ENCODE measurements at places on chromosomes 7 and 10.

- DNase-seq = no peak
Observed at GRCh38 chr7:45890902-45891461, 2.7 kb downstream of the IGFBP1 start.

DNA sequence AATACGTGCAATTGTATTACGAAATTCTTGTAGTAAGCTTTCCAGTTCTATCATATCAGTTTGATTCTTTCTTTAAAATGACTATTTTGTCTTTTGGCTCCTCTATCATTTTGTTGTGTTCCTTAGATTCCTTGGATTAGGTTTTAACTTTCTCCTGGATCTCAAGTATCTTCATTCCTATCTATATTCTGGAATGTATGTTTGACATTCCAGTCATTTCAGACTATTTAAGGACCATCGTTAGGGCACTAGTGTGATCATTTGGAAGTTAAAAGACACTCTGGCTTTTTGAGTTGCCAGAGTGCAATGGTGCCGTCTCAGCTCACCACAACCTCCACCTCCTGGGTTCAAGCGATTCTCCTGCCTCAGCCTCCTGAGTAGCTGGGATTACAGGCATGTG is 45.7 kb upstream of the SFTPD start:
- DNase-seq = no peak

DNA sequence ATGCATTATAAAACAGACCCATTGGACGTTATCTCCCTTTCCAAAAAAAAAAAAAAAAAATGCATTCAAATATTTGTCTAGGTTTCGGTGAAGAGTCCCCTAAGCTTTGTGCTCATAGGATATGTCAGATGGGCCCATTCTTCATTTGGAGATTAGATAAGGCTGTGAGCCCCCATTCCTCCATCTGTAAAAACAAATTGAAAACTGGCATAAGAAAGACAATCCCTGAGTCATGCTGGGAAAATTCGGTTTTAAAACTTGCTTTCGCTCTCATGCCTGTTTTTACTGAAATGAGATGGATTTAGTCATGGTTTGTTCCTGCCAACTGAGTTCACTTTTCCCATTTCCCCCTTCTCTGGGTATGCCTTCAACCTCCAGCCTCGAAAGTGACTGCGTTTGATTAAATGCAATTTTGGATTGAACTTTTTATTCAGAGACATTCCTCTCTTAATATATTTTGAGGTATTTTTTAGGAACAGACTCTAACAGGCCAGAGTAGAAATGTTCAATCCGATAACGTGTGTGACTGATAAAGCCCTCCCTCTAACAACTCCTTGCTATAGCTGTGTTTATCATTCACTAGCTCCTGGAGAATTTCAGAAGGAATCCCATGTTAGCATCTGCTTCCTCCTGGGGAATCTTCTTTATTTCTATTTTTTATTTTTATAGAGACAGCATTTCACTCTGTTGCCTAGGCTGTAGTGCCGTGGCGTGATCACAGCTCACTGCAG is 190.9 kb upstream of the LYZL2 start:
- no peak for DNase-seq

- DNase-seq = no peak
Observed at GRCh38 chr10:119526621-119527592, 15.6 kb downstream of the RGS10 start.

- no peak for DNase-seq
Observed at GRCh38 chr7:4205828-4206227, 476.3 kb upstream of the FOXK1 start.

- no peak for DNase-seq
Observed at GRCh38 chr10:23316406-23316805, 28.2 kb downstream of the C10orf67 start.

DNA sequence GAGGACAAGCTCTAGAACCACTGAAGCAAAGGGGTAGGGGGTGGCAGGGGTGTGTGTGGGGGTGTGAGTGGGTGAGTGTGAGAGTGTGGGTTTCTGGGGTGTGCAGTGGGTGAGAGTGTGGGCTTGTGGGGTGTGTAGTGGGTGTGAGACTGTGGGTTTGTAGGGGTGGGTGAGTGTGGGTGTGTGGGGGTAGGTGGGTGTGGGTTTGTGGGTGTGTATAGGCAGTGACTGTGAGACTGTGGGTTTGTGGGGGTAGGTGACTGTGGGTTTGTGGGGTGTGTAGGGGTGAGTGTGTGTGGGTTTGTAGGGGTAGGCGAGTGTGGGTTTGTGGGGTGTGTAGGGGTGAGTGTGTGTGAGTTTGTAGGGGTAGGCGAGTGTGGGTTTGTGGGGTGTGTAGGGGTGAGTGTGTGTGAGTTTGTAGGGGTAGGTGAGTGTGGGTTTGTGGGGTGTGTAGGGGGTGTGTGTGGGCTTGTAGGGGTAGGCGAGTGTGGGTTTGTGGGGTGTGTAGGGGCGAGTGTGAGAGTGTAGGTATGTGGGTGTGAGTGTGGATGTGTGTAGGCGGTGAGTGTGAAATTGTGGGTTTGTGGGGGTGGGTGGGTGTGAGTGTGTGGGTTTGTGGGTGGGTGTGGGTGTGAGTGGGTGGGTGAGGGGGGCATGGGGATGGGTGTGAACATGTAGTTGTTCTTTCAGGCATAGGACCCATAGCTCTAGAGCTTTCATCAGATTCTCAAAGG is 8.8 kb downstream of the NOS3 start:
- no peak for DNase-seq

DNA sequence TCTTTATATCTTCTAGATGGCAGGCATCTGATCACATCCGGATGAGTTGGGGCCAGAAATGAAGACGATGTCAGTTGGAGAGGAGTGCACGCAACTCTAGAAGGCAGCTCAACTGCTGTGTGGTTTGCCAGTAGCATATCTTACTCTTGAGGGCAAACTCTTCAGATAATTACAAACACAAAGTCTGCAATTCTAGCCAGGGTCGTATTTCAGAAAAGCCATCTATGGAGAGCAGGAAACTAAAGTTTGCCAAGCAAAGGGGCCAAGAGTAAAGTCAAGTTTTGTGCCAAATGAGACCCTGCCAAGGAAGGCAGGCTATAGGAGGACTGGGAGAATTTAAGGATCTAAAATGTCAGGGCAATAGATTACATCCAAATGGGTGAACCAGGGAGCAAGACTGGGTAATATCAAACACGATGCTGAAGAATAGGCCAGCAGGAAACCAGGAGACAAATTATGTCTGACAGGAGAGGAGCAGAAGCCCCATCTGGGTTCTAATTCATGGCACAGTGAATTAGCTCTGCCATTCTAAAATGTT is 312.5 kb upstream of the SEMA3C start:
- no peak for DNase-seq

DNA sequence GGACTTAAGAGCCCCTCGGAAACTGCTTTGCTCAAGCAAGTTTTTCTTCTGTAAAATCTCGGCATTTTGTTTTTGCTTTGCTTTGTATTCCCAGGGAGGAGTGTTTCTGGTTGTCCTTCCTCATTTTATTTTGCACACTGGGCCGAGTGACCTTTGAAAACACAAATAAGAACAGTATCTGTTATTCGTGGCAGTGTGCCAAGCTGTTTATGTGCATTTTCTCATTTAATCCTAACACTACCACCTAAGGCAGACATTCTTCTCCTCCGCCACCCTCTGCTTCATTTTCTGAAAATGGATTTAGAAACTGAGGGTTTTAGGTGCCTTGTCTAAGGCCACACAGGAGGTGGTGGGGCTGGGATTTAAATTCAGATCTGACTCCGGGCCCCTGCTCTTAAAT is 218.5 kb downstream of the TCF7L2 start:
- DNase-seq = no peak

GRCh38 chr10:93726024-93726423 is 23.6 kb upstream of the FRA10AC1 start:
- DNase-seq = no peak

DNA sequence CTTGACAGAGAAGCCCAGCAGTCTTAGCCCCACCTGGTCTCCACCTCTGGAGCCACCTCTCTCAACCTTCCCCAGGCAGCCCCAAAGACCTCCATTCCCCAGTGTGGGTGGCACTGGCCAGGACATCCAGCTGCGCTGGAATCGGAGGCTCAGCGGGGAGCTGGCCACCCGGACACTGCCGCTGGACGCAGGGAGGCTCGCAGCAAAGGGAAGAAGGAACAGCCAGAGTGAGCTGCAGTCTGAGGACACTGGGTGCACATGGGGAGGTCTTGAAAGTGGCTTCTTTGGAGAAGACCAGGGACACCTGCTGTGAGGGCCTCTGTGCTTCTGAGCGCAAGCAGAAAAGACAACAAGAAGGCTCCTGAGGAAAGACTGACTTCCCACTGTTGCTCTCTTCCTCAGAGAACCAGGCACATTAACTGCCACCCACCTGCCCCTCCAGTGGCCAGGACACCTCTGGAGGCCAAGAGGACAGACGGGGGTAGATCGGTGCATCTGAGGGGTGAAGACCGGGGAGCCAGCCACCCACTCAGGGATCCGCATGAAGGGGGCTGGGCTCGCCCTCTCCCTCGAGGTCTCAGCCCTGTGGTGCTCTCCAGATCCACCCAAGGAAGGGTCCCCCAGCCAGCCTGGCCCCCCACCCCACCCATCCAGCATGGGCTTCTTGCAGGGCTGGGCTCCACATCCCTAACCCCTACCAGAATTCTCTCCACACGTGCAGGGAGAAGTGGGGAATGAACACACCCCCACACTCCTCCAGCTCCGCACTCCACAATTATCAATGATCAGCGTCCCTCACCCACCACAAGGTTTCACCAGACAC is 1.8 kb downstream of the CAMK2B start:
- DNase-seq = no peak

GRCh38 chr10:93462881-93463280 is 19.3 kb downstream of the MYOF start:
- no peak for DNase-seq

- DNase-seq = no peak
Observed at GRCh38 chr10:93475227-93475626, 6.9 kb downstream of the MYOF start.

GRCh38 chr7:94008537-94008936 is 4.4 kb upstream of the BET1 start:
- DNase-seq = no peak

DNA sequence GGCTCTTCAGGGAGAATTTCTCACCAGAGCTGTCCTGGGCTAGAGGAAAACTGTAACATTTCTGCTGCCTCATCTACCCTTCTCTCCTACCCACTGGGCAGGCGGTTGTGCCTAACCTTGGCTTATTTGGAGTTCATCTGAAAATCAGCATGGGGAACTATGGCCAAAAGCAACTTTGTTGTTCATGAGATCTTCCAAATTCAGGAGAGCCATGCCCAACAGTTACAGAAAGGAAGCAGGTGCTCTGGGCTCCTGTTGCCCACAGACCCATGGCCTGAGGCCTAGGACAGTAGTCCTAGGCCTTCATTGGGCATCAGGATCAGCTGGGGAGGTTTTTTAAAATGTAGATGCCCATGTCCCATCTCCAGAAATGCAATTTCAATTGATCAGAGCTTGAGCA is 85.2 kb downstream of the GRID1 start:
- peak; percentile 4 for DNase-seq

GRCh38 chr10:72729528-72729927 is 37.6 kb downstream of the MCU start:
- DNase-seq = no peak

GRCh38 chr10:44956717-44957706 is 2.6 kb upstream of the RASSF4 start:
- no peak for DNase-seq

DNA sequence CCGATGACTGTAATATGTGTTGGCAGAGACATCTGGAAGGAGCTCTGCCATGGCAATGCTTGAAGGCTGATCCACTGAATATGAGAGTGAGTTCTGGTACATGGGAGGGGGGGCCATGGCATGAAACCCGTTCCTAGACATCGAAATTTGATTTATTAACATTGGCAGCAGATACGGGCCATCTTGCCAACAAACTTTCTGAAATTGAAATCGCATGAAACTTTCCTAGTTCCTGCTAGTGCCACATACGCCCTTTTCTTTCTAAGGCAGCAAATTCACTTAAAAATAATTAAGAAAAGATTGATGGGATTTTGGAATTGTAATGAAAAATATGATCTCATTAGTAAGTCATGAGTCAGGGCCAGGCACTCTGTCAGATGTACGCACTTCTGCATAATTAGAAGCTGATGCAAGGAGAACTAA is 91.8 kb upstream of the KMT2C start:
- no peak for DNase-seq

- DNase-seq = peak; percentile 60
Observed at GRCh38 chr10:132509506-132510173, 27.9 kb upstream of the INPP5A start.

DNA sequence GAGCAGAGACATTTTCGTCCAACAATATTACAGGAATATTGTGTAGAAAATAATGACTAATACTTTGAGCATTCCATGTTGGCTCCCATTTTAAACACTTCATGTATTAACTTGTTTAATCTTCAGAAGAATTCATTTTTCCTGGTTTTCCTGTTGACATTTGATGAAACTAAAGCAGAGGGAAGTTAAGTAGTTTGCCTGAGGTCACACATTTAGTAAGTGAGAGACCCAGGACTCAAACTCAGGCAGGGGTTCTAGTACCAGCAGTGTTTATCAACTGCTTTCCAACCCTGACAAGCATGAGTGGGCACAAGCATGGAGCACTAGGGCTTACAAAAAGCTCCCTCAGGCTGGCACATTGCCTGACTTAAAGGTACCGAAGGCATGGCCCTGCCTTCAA is 719.1 kb downstream of the AUTS2 start:
- DNase-seq = no peak

DNA sequence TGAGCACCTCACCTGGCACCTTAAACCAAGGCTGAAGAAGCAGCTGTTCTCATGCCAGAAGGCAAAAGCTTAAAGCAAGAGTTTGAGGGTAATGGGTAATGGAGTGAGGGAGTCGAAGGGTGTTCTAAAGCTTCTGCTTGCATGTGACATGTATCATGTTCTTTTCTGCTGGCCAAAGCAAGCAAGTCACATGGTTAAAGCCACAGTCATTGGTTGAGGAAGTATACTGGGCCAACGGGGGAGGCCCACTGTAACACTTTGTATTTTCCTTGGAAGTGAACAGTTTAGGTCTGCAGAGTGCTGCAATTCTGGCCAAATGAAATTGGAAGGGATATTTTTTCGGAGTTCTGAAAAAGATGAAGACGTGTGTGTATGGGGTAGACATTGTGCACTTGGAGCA is 75.7 kb downstream of the REEP3 start:
- DNase-seq = no peak

DNA sequence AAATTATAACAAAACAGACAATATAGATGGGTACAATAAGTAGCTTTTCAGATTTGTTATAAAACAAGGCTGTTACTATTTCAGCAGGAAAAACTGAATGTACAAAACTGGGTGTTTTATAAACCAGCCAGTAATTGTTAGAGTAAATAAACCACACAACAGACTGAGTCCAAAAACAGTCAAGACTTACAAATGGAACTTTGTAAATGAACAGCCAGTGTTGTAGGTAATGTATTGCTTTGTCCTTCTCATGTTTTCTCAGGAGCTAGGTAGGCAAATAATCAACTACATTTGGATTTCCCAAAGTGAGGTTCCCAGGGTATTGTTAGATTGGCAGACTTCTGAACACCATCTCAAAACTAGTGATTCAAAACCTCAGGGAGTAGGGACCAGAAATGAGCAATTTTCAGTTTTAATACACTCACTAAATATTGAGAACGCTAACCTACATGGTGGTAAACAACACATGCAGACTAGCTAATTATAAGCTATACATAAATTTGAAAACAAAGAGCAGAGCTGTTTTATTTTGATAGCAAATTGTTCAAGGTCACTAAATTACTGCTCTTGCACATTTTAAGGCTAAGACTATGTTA is 36.2 kb downstream of the HERPUD2 start:
- DNase-seq = no peak

GRCh38 chr7:40546616-40547501 is 412.1 kb downstream of the SUGCT start:
- no peak for DNase-seq
